ENCODE measurements at places on chromosomes 3 and 15. TPM values are rescaled to one million over a fixed set of nuclear protein-coding genes. Genes with fewer than 3 reads are reported as not detected.

Gene GRK7
- total RNA-seq, result 0.12 TPM

Gene KNG1
- total RNA-seq, result 0.14 TPM

DNA sequence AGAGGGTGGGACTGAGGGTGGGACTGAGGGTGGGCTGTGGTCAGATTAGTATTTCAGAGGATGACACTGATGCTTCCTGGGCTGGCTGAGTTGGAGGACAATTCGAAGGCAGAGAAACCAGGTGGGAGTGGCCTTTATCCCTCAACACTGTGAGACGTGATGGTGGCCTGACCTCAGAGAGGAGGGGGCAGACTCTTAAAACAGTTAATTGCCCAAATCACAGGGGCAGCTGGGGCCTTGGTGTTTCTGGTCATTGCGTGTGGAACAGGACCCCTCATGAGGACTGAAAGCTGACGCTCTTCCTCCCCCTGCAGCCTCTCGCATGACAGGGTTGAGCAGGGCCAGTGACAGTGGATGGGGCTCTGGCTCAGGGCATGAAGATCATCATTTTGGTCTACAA, 18.7 kb downstream of the DNASE1L3 start:
- no peak overlapping the region for H3K4me3 ChIP-seq
- DNase-seq, result no peak
- H3K27ac ChIP-seq, result no peak overlapping the region

GRCh38 chr3:52845157-52845556, 10.3 kb upstream of the MUSTN1 start:
- H3K36me3 ChIP-seq, result peaks cover 47% of the 10 kb centered on the region
- no peaks in the 10 kb centered on the region for H3K27me3 ChIP-seq
- H3K4me3 ChIP-seq, result no peak overlapping the region
- H3K27ac ChIP-seq, result peak overlapping the region; percentile 58
- DNase-seq, result no peak

- peak overlapping the region; percentile 38 for H3K27ac ChIP-seq
- DNase-seq, result no peak
- peaks cover 41% of the 10 kb centered on the region for H3K4me1 ChIP-seq
- H3K27me3 ChIP-seq, result no peaks in the 10 kb centered on the region
- peak overlapping the region; percentile 3 for H3K4me3 ChIP-seq
Observed at GRCh38 chr3:143977341-143978262, 6.0 kb downstream of the DIPK2A start.

DNA sequence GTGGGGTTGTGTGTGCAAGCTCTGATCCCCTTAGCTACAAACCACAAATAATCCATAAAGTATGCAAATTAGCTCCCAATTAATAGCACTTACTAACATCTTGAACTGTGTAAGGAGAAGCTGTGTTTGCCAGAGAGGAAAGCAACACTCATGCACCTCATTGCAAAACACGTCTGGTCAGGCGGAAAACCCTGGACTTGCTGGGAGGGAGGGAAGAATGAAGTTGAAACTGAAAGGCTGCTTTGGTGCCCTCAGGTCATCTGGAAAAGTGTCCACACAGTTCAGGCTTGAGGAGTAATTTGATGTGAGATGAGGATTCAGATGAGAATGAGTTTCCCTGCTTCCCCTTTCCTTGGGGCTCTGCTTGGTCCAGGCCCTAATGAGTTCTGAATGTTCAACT, 185.5 kb upstream of the ANKRD28 start:
- DNase-seq, result no peak
- H3K4me1 ChIP-seq, result peaks cover 8% of the 10 kb centered on the region
- H3K4me3 ChIP-seq, result no peak overlapping the region
- no peaks in the 10 kb centered on the region for H3K27me3 ChIP-seq

GRCh38 chr3:154111365-154111935, 9.7 kb upstream of the ARHGEF26 start:
- DNase-seq, result no peak
- no peak overlapping the region for H3K27ac ChIP-seq
- no peaks in the 10 kb centered on the region for H3K27me3 ChIP-seq
- H3K4me1 ChIP-seq, result no peaks in the 10 kb centered on the region

GRCh38 chr15:36501063-36501678, 78.3 kb upstream of the CDIN1 start:
- H3K36me3 ChIP-seq, result no peaks in the 10 kb centered on the region
- H3K27me3 ChIP-seq, result no peaks in the 10 kb centered on the region
- no peak overlapping the region for H3K27ac ChIP-seq
- H3K4me3 ChIP-seq, result no peak overlapping the region
- no peak for DNase-seq
